ENCODE measurements at places on chromosomes 6 and 20.

GRCh38 chr20:25275813-25276532 is 28.1 kb downstream of the PYGB start:
- DNase-seq = no peak

GRCh38 chr20:8043687-8044282 is 24.2 kb upstream of the TMX4 start:
- DNase-seq = no peak

DNA sequence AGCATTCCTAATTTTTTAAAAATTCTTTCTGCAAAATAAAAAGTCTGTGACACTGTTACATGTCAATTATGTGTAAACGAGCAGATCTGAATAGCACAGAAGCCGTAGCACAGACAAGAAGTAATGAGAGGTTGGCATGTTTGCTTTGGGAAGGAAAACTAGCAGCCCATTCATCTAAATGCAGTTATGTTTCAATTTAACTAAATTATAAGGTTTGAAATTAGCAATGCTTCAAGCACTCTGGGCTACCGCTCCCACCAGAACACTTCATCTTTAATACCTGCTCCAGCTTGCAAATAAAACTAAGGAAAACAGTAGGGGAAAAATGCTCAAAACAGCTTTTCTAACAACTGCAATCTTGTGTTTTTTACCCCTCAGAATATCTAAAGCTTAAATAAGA is 73.9 kb downstream of the PTPRK start:
- DNase-seq = no peak

DNA sequence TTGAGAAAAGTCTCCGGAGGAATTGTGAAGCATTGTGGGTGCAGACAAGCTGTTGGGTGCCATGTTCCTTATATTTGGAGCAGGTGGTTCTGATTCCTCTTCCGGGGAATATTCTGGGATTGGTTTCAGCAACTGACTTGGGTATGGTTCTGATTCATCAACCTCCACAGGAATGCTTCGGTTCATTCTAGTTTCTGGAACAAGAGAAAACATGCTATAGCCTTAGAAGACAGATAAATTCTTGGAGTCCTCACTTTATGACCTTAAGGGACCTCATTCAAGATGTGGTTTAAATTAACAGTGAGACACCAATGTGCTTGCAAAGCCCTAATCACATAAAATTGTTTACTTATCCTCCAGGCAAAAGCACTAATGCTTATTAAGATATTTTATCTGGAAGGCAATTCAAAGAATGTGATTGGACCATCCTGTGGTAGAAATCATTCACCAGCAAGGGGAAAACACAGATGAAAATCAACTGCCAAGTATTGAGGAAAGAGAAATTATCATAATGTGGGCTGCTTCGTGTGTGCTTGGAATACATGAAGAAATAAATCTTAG is 13.7 kb downstream of the TRAF3IP2 start:
- DNase-seq = no peak

DNA sequence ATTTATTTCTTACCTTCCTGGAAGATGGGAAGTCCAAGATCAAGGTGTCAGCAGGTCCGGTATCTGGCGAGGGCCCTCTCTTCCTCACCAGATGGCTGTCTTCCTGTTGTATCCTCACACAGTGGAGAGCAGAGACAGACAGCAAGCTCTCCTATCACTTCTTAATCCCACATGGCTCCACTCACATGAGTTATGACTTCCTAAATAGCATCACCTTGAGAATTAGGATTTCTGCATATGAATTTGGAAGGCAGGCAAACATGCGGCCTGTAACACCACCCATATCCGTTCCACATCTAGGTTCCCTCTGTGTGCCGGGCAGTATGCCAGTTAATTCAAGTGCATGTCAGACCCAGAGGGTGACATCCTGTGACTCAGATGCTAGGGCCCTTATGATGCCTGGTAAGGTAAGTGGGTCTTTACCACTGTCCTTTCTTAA is 2.1 kb downstream of the RAET1E start:
- DNase-seq = peak; percentile 58

GRCh38 chr6:13180538-13180937 is 147.8 kb downstream of the TBC1D7 start:
- no peak for DNase-seq

- DNase-seq = no peak
These were observed 148.5 kb upstream of the BEND6 start for GRCh38 chr6:56806368-56806767.

- no peak for DNase-seq
These were observed 56.6 kb upstream of the CLDN20 start for GRCh38 chr6:155207223-155207622.

DNA sequence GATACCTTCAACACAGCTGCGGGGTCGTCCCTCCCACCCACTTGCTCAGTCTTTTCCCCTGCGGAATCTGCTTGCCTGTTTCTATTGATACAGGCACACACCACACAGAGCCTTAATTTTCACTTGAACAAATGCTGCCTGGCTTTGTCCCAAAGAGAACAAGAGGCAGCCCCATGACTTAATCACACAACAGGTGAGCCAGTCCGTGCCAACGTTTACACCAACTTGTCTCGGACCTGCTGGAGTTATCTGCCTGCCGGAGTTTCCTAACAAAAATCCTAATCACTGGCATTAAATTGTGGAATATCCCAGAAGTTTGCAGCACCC is 186.8 kb upstream of the RREB1 start:
- DNase-seq = no peak

- no peak for DNase-seq
These were observed 85.6 kb upstream of the PTPRK start for GRCh38 chr6:128605961-128606360.

GRCh38 chr6:65191471-65191870 is 515.6 kb downstream of the EYS start:
- DNase-seq = no peak

DNA sequence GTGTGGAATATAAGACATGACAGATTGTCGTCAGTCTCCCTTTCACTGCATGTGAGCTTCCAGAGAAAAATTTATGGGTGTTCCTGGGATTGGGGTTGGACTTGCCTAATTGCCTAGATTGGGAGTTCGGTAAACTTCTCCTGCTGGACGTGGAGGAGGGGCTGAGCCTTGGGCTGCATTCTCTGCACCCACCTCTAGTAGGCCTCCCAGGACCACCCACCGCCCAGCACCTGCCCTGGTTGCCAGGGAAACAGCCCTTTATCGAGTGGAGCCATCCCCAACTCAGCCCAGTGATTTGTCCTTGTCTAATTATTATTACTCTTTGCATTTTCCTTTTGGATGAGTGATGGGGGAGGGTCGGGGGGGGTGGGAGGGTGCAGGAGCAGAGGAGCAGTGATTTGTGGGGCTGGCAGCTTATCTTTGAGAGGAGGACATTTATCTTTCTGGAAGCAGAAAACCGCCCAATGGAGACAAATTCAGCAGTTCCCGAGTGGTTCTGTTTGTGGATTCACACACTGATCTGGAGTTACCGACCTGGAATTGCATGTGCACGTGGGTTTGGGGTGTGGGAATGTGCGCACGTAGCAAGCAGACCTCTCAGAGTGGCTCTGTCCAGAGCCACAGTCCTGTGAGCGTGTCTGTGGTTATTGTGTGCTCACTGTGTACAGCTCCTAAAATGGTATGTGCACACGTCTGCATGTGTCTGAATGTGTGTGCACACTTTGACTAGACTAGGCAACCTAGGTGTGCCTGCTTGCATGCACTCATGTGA is 104.5 kb downstream of the DHX35 start:
- DNase-seq = no peak

DNA sequence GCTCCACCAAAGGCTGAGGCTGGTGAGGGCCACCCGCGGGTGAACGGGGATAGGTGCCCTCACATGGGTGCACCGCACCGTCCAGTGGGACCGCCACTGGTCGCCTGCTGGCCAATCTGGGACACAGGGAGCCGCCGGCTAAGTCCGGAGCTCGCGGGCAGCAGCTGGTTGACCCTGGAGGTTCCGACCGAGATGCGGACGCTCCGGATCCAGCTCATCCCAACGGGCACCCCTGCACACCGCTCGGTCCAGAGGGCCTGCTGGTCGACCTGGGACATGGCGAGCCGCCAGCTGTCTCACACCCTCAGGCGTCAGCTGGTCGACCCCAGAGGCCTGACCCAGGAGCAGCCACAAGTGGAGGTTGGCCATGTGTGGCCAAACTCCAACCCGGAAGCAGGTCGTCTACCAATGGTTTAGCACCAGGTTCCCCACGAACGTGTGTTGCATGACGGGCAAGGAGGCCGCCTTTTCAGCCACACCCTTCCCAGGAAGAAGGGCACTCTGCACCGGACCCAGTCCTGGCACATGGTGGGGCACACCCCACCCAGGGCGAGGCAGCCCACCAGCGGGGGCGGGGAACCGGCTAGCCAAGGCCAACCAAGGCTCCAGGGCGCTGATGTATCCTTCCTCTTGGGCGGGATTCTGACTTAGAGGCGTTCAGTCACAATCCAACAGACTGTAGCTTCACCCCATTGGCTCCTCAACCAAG is 746.0 kb upstream of the DEFB115 start:
- no peak for DNase-seq

DNA sequence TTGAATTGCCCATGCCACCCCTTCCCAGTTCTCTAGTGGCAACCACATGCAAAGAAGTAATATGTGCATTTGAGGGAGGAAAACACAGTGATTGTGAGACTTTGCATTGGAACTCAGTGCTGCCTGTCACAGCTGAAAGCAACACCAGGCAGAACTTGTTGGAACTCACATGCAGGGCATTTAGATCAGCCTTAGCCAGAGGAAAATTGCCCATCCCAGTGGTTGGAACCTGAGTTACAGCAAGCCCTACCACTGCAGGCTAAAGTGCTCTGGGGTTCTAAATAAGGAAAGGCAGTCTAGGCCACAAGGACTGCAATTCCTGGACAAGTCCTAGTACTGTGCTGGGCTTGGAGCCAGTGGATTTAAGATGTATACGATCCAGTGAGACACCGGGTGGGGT is 245.3 kb upstream of the UFL1 start:
- no peak for DNase-seq

- no peak for DNase-seq
These were observed 7.7 kb upstream of the ZKSCAN8 start for GRCh38 chr6:28134015-28134414.

DNA sequence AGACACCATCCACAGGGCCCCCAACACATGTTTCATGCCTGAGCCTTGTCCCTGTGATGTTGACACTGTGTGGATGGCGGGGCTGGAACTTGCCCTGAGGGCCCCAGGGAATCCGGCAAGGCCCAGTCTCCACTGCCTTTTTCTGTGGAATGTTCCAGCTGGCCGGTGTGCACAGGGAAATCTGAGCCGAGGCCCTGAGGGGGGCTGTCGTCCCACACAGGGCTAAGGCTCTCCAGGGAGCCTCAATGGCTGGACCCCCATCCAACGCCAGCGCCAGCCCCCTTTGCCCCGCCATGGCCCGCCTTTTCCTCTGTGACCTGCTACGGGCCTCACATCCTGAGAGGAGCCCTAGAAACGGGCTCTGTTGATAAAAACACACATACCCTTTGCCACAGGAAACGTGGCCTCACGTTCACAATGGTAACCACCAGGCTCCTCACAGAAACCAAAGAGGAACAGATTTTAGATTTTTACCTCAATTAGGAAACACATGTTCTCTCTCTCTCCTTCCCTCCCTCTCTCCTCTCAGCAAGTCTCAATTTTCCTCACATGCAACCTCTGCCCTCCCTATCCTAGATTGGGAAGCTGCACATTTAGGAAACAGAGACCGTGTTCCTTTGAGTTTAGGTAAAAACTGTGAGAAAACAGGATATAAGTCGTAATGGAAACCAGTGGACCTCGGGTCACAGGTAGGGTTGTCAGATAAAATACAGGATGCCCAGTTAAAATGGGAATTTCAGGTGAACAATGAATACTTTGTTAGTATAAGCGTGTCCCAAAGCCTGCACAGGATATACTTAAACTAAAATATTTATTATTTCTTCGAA is 13.7 kb upstream of the ZNF831 start:
- DNase-seq = peak; percentile 77

- DNase-seq = no peak
These were observed 19.0 kb upstream of the SERINC3 start for GRCh38 chr20:44540834-44541233.

GRCh38 chr20:63106765-63107448 is 100.1 kb upstream of the BHLHE23 start:
- DNase-seq = no peak

DNA sequence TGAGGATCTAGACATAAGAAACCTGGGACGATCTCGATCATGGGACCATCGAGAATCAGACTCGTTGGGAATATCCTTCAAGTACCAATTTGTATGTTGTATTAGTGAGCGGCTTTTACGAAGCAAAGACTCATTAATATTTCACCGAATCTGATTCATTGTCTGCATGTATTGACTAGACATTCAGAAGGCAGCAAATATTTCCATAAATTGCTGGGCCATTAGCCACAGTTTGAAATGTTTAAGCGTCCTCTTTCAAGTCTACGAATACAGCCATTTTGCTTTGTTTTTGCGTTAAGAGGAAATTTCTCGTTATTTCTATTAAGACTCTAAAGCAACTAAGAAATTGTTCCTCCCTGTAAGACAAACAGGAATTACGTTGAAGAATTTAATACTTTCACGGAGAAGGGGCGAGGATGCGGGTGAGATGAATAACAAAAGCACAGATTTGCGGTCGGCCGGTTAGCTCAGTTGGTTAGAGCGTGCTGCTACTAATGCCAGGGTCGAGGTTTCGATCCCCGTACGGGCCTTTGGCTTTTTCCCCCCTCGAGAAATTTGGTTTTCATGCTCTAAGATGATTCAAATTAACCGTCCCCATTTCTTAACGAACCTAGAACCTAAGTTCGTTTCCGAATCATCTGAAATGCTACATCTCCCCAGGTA is 18.5 kb downstream of the POM121L2 start:
- DNase-seq = no peak

DNA sequence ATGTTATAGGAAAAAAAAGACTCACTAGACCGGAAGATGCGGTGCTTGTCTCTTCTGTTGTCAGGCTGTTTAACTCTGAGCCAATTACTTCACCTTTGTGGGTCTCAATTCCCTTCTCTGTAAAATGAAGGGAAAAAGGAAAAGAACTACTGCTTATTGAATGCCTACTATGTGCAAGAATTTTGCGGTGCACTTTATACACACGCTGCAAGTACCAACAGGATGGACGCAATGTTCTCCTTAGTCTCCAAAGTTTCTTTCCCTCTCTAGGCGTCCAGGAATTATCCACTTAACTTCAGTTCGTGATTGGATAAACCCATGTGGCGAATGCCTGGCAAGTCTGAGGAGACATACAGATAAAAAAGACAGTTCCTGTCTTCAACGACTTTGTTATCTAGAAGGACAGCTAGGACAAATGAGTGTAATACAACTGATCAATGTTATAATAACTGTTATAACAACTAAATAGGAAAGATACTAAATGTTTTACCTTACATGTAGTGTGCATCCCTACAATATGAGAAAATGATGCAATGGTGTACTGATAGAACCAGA is 69.0 kb upstream of the JARID2 start:
- no peak for DNase-seq

- DNase-seq = no peak
These were observed 65.9 kb downstream of the DLL1 start for GRCh38 chr6:170224694-170225660.

- no peak for DNase-seq
These were observed 3.9 kb upstream of the MRPS10 start for GRCh38 chr6:42221546-42221945.

- DNase-seq = peak; percentile 76
These were observed 816 bp downstream of the NPEPL1 start for GRCh38 chr20:58693226-58694006.

GRCh38 chr6:51926125-51926524 is 161.3 kb downstream of the PKHD1 start:
- DNase-seq = no peak

Measured in activated CD8-positive, alpha-beta memory T cell treated with anti-CD3 and anti-CD28 coated beads for 24 hours (primary cell).